ENCODE measurements at places on chromosomes 16 and 17. TPM values are rescaled to one million over a fixed set of nuclear protein-coding genes. Genes with fewer than 3 reads are reported as not detected.

Gene MEIOB
- not detected for total RNA-seq

Gene GP1BA
- not detected for total RNA-seq

Gene SLC13A2
- total RNA-seq: not detected

Gene KCNH4
- total RNA-seq: 0.17 TPM

Gene BFAR
- 36.9 TPM for total RNA-seq

Gene DHRS7C
- not detected for total RNA-seq

Gene GAS2L2
- total RNA-seq: 0.19 TPM

Gene ZSCAN32
- total RNA-seq: 4.8 TPM

Gene TPSB2
- total RNA-seq: not detected

Gene ADORA2B
- total RNA-seq: not detected

GRCh38 chr17:40026816-40027613 lies 11.8 kb downstream of the CSF3 start:
- H3K4me1 ChIP-seq: peaks cover 25% of the 10 kb centered on the region
- H3K4me3 ChIP-seq: no peak overlapping the region
- no peaks in the 10 kb centered on the region for H3K27me3 ChIP-seq
- H3K36me3 ChIP-seq: peaks cover 59% of the 10 kb centered on the region
- no peak overlapping the region for H3K27ac ChIP-seq

- H3K4me3 ChIP-seq: no peak overlapping the region
- H3K4me1 ChIP-seq: no peaks in the 10 kb centered on the region
- no peaks in the 10 kb centered on the region for H3K36me3 ChIP-seq
- no peak overlapping the region for H3K27ac ChIP-seq
- no peak for DNase-seq
- H3K27me3 ChIP-seq: peaks cover 10% of the 10 kb centered on the region
These were observed 102.8 kb upstream of the CCL1 start for GRCh38 chr17:34465789-34466188.

DNA sequence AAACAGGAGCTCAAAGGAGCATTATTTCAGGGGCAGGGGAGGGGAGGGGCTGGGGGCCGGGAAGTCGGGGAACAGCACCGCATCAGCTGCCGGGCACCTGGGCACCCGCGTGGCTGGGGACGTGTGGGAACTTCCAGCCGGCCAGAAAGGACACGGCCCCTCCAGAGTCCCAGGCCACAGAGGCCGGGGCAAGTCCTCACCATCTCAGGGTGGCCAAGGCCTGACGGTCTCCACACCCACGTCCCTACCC lies 1.1 kb downstream of the PGAP6 start:
- DNase-seq: no peak
- peak overlapping the region; percentile 73 for H3K4me3 ChIP-seq
- H3K27ac ChIP-seq: peak overlapping the region; percentile 64
- H3K36me3 ChIP-seq: peaks cover 20% of the 10 kb centered on the region

DNA sequence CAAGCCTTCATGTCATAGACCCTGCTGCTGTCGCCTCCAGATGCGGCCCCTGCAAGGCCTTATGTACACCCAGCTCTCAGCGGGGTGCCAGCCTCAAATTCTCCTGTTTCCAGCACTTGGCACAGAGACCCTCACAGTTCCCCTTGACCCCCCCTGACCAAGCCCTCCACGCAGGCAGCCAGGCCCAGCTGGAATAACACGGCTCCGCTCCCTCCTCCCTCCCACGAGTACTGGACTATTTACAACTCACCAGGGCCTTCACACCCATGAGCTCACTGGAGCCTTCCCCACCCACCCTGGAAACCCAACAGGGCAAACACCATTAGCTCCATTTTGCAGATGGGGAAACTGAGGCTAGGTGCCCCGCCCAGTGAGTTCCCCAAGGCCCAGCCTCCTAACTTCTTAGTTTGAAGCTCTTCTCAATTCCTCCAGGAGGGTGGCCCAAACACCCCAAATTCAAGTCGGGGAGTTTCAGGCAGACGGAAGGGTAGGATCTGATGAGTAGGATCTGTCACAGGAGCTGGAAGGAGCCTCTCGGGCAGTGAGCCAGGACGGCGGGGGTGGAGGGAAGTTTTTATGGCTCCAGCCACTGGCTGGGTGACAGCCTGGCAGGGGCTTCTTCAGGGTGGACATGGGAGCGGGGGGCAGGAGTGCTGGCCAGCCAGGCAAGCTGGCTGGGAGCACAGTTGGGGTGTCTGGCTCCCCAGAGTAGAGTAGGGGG lies 17.5 kb upstream of the DLX4 start:
- H3K27ac ChIP-seq: no peak overlapping the region
- DNase-seq: no peak
- H3K36me3 ChIP-seq: no peaks in the 10 kb centered on the region

DNA sequence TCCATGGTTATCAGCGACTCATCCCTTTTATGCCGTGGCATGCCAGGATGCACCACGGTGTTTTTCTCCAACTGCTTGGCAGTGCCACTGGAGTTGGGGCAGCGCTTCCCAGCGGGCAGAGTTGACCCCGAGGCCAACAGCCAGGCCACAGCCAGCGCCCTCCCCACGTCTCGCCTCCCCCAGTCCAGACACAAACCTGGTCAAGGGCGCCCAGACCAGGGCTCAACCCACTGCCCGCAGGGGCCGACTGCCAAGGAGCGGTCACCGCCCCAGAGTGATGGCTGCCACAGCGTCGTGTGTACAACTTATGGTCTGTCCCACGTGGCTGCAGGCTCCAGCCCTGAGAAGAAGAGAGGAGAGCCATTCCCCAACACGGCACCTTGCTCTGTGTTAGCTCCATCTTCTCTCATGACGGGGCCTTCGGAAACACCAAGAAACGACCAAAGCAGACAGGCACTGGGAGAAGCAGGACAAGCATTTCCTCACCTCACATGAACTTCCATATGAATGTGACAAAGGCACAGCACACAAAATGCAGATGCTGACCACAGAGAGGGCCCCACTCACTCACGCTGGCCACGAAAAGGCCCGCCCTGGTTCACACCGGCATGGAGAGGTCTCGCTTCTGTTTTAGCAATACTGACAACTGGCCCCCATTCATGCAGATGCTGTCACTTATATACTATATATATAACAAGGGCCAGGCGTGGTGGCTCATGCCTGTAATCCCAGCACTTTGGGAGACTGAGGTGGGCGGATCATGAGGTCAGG lies 27.0 kb downstream of the AXIN1 start:
- H3K4me3 ChIP-seq: peak overlapping the region; percentile 57
- no peak for DNase-seq
- peak overlapping the region; percentile 42 for H3K27ac ChIP-seq
- H3K4me1 ChIP-seq: peaks cover 79% of the 10 kb centered on the region
- no peaks in the 10 kb centered on the region for H3K27me3 ChIP-seq
- peaks cover 5% of the 10 kb centered on the region for H3K36me3 ChIP-seq

GRCh38 chr17:4795168-4795567 lies 796 bp upstream of the PSMB6 start:
- no peak overlapping the region for H3K4me3 ChIP-seq
- no peak overlapping the region for H3K27ac ChIP-seq
- no peak for DNase-seq
- peaks cover 28% of the 10 kb centered on the region for H3K4me1 ChIP-seq
- H3K27me3 ChIP-seq: no peaks in the 10 kb centered on the region

- no peaks in the 10 kb centered on the region for H3K4me1 ChIP-seq
- no peak for DNase-seq
- no peaks in the 10 kb centered on the region for H3K36me3 ChIP-seq
- no peaks in the 10 kb centered on the region for H3K27me3 ChIP-seq
- H3K27ac ChIP-seq: no peak overlapping the region
- no peak overlapping the region for H3K4me3 ChIP-seq
These were observed 325.8 kb downstream of the CBLN1 start for GRCh38 chr16:48955837-48956236.

- DNase-seq: no peak
- no peak overlapping the region for H3K4me3 ChIP-seq
- H3K36me3 ChIP-seq: no peaks in the 10 kb centered on the region
- H3K27ac ChIP-seq: no peak overlapping the region
These were observed 141.9 kb downstream of the TMEM132E start for GRCh38 chr17:34721326-34721725.

GRCh38 chr17:61310590-61310989 lies 89.1 kb upstream of the TBX2 start:
- H3K27ac ChIP-seq: no peak overlapping the region
- H3K4me1 ChIP-seq: no peaks in the 10 kb centered on the region
- no peaks in the 10 kb centered on the region for H3K36me3 ChIP-seq
- no peaks in the 10 kb centered on the region for H3K27me3 ChIP-seq
- DNase-seq: no peak

GRCh38 chr17:4100883-4101756 lies 41.7 kb downstream of the ZZEF1 start:
- DNase-seq: no peak
- H3K4me1 ChIP-seq: peaks cover 9% of the 10 kb centered on the region
- H3K27ac ChIP-seq: peak overlapping the region; percentile 4
- peaks cover 76% of the 10 kb centered on the region for H3K36me3 ChIP-seq

GRCh38 chr17:64920026-64920418 lies 744 bp upstream of the LRRC37A3 start:
- H3K4me3 ChIP-seq: peak overlapping the region; percentile 60
- peak overlapping the region; percentile 65 for H3K27ac ChIP-seq
- H3K27me3 ChIP-seq: no peaks in the 10 kb centered on the region
- H3K4me1 ChIP-seq: peaks cover 13% of the 10 kb centered on the region
- H3K36me3 ChIP-seq: no peaks in the 10 kb centered on the region

GRCh38 chr16:2511996-2512734 lies 1.6 kb upstream of the ATP6V0C start:
- no peak overlapping the region for H3K27ac ChIP-seq
- no peak overlapping the region for H3K4me3 ChIP-seq
- no peak for DNase-seq
- H3K4me1 ChIP-seq: peaks cover 41% of the 10 kb centered on the region
- no peaks in the 10 kb centered on the region for H3K27me3 ChIP-seq

DNA sequence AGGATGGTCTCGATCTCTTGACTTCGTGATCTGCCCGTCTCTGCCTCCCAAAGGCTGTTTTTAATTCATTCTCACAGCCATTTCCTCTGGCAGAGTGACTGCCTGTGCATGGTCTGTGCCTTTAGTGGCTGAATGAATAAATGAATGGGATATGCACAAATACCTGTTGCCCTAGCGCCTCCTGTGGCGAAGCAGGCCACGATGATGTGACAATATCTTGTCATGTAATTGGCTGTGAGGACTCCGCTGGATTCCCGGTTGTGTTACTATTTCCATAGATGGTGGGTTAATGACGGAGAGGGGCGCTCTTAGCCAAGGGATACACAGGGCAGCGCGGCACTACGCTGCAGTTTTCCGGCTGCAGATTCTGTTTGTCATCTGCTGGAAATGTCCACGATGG lies 26.8 kb upstream of the ENDOV start:
- no peaks in the 10 kb centered on the region for H3K4me1 ChIP-seq
- H3K27ac ChIP-seq: no peak overlapping the region
- H3K36me3 ChIP-seq: peaks cover 98% of the 10 kb centered on the region

GRCh38 chr17:47636273-47637030 lies 13.3 kb upstream of the KPNB1 start:
- no peak for DNase-seq
- peaks cover 7% of the 10 kb centered on the region for H3K4me1 ChIP-seq
- H3K36me3 ChIP-seq: no peaks in the 10 kb centered on the region
- H3K27ac ChIP-seq: no peak overlapping the region
- H3K4me3 ChIP-seq: no peak overlapping the region

GRCh38 chr17:48176471-48176855 lies 68.9 kb downstream of the SNX11 start:
- no peaks in the 10 kb centered on the region for H3K4me1 ChIP-seq
- peaks cover 75% of the 10 kb centered on the region for H3K36me3 ChIP-seq
- no peak for DNase-seq
- no peaks in the 10 kb centered on the region for H3K27me3 ChIP-seq
- H3K27ac ChIP-seq: no peak overlapping the region
- no peak overlapping the region for H3K4me3 ChIP-seq

DNA sequence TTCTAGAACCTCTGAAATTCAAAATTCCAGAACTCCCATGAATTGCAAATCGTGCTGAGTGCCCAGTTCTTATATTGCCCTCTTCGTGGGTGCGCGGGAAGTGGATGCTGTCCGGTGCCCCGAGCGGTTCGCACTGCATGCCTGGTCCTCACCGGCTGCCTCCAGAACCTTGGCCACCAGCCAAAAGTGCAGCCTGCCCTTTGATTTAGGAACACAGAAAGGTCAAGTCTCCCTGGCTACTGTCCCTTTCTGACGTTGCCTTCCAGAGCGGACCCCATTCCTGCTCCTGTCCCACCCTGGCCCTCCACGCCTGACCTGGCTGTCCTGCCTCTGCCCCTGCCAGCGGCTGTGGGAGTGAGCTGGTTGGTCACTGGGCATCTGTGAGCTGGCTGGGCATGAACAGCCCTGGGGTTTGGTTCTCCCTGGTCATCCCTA lies 9.7 kb downstream of the NEUROD2 start:
- no peak overlapping the region for H3K27ac ChIP-seq
- no peak for DNase-seq
- peaks cover 39% of the 10 kb centered on the region for H3K4me1 ChIP-seq

DNA sequence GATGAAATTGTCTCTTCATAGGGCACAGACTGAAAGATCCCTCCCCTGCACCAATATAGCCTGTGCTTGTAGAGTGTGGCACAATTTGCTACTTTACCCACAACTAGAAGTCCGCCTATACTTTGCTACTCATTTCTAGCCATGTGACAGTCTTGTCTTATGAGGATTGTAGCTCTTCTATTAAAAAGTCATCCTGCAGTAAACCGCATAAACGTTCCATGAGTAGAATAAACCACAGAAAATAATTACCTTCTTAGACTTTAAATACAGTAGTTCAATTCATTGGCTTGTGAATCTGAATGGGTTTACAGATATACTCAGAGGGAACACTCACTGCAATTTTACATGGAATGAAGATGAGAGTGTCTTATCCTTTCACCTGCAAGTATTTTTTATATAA lies 4.4 kb downstream of the KRT27 start:
- H3K4me1 ChIP-seq: no peaks in the 10 kb centered on the region
- no peak overlapping the region for H3K27ac ChIP-seq
- H3K4me3 ChIP-seq: no peak overlapping the region

DNA sequence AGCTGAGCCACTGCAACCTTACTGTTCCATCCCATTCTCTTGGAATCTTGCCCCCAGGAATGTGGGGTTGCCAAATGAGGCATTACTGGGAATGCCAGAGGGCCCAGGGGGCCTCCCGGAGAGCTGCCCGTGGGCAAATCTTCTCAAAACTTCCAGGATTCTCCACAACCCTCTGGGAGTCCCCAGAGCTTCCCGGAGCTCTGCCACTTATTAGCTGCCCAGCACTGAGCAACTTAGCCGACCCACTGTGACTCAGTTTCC lies 306.0 kb downstream of the FOXL1 start:
- no peak overlapping the region for H3K27ac ChIP-seq
- no peak overlapping the region for H3K4me3 ChIP-seq
- H3K4me1 ChIP-seq: no peaks in the 10 kb centered on the region
- no peaks in the 10 kb centered on the region for H3K36me3 ChIP-seq
- no peak for DNase-seq
- peaks cover 15% of the 10 kb centered on the region for H3K27me3 ChIP-seq

GRCh38 chr16:25097276-25097975 lies 14.1 kb upstream of the LCMT1 start:
- H3K27me3 ChIP-seq: no peaks in the 10 kb centered on the region
- peaks cover 20% of the 10 kb centered on the region for H3K4me1 ChIP-seq
- H3K4me3 ChIP-seq: no peak overlapping the region
- no peak overlapping the region for H3K27ac ChIP-seq

DNA sequence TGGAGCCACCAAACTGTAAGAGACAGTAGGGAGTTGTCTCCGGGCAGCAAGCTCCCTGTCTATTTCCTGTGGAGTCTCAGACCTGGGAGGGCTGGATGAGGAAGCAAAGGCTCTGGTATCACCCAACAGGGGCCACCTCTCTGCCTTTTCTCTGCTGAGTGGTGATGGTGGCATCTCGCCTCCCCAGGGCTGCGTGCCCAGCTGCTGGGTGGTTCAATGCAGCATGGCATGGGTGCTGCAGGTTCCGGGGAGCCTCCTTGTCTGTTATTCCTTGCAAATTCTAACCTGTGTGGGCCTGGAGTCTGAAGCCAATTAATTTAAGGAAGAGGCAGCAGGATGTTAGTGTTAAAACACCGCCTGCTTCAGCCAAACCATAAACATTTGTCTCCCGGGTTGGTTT lies 78.2 kb downstream of the CCDC182 start:
- no peaks in the 10 kb centered on the region for H3K27me3 ChIP-seq
- peaks cover 11% of the 10 kb centered on the region for H3K4me1 ChIP-seq
- DNase-seq: no peak

Measured in CD4-positive, alpha-beta T cell (primary cell).